Activated T-helper 1 cell treated with anti-CD3 and anti-CD28 coated beads, Interleukin-2, amount 50 U/mL, for 16 hours (primary cell): ENCODE measurements at places on chromosomes 12 and 14.

GRCh38 chr12:19959353-19959752, 409.0 kb upstream of the PDE3A start:
- no peak for DNase-seq

- DNase-seq = no peak
Measured at GRCh38 chr14:74549588-74549987, 56.0 kb downstream of the ISCA2 start.

- no peak for DNase-seq
Measured at GRCh38 chr14:31962920-31963319, 114.2 kb upstream of the ARHGAP5 start.

DNA sequence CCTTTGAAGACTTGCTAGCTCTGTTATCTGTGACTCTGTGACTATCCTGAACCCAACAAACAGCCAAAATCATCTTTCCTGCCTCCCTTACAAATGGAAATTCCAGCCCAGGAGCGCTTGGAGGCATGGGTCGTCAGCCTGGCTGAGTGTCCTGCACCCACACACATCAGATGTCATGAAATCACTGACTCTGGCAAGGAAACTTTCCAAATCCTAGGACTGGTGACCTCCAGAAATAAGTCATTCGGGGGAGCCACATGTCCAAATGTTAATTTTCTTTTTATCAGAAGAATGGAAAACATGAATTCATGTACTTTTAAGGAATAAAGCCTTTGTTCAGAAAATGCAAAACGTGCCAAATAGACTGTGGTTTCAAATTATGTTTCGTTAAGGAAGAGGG, 96.3 kb upstream of the EVL start:
- no peak for DNase-seq

DNA sequence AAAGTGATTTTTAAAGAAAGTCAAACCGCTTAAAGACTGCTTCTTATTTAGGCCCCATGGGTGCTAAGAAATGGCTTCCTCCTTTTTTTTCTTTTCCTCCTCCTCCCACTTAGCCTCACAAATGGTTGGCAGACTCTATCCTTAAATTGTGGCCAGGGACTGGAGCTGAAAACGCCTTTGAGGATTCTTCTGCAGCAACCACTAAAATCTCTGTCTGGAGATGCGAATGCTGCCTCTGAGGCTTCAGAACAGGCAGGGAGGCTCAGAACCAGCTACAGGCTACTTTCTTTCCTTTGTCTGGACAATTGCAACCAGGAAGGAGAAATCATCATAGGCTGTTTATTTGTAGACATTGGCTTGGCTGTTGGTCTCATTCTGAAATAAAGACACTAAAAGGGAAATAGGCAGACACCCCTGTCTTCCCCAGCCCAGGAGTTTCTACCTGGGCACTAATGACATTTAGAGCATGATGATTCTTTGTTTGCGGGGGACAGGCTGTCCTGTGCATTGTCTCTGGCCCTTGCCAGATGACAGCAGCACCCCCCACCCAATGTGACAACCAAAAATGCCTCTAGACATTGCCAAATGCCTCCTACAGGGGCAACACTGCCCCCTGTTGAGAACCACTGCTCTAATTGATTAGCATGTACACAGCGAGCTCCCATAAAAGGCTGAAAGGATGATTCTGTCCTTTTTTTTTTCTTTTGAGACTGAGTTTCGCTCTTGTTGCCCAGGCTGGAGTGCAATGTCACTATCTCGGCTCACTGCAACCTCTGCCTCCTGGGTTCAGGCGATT, 50.3 kb downstream of the MAP1LC3B2 start:
- no peak for DNase-seq

- no peak for DNase-seq
Measured at GRCh38 chr12:49079793-49080192, 10.0 kb upstream of the RHEBL1 start.

GRCh38 chr12:26499979-26500640, 304.7 kb downstream of the SSPN start:
- no peak for DNase-seq

- DNase-seq = no peak
Measured at GRCh38 chr14:60931218-60931617, 49.7 kb downstream of the TRMT5 start.

DNA sequence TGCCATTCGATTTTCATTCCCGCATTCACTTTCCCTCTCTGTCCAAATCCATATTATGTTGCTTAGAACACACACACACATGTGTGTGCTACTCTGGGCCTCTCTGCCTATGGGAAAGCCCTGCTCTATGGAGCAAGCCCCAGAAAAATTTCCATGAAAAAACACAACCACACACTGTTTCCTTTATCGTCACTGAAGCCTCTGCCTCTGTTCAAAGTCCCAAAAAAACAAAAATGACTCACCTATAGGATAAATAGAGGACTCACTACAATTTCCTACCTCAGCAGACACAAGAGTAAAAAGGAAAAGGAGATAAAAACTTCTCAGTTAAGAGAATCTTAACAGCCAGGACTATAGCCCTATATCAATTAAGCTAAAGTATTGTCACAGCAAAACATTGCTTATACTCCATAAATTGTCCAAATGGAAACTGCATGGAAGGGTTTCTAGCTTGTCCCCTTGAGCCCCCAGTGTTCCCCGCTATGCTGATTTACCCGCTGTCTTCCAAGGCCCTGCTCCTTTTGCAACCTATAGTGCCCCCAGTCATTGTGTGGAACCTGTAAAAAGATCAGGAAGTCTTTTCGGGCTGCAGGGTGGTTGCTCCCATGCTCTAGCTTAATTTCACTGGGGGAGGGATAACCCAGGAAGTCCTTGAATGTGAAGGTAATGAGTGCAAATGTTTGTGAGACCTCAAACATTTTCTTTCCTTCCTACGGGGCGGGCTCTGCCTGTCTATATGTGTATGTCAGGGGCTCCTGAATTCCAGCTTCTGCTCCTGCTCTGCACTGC, 11.1 kb upstream of the PIP4K2C start:
- no peak for DNase-seq

GRCh38 chr12:130459916-130460315, 122.2 kb downstream of the PIWIL1 start:
- DNase-seq = no peak

DNA sequence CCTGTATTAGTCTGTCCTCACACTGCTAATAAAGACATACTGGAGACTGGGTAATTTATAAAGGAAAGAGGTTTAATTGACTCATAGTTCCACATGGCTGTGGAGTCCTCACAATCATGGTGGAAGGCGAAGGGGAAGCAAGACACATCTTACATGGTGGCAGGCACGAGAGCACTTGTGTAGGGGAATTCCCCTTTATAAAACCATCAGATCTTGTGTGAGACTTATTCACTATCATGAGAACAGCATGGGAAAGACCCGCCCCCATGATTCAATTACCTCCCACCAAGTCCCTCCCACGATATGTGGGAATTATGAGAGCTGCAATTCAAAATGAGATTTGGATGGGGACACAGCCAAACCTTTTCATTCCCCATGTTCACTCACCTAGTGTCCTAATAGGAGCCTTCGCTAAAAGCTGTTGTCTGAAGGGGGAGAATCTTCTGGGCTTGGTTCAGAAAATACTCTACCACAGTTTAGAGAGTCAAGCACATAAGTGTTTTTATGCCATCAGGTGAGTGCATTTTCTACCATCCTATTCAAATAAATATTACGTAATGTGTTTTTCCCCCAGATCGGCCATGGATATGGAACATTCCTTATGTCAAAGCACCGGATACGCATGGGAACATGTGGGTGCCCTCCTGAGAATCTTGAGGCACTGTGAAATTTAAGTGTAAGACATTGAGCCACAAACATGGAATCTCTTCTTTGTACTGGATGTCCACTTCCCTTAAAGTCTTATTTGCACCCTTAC, 19.1 kb upstream of the KCNK13 start:
- no peak for DNase-seq

DNA sequence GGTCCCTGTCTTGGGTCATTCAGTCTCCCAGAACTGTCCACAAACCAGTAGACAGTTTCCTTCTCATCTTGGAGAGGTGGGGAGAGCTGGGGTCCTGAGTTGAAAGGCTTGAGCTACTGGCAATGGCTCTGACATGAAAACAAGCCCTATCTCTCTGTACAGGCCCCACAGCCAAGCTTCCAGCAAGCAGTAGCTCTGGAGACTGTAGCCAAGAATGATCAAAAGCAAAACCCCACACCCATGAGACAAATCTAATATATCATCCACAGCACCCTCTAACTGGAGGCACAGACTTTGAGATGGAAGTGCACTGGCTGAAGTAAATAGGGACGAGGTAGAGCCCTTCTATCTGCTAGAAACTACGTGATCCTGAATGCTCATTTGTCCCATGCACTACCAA, 40.9 kb downstream of the RERG start:
- no peak for DNase-seq

GRCh38 chr14:84584511-84584910, 945.4 kb upstream of the FLRT2 start:
- no peak for DNase-seq

DNA sequence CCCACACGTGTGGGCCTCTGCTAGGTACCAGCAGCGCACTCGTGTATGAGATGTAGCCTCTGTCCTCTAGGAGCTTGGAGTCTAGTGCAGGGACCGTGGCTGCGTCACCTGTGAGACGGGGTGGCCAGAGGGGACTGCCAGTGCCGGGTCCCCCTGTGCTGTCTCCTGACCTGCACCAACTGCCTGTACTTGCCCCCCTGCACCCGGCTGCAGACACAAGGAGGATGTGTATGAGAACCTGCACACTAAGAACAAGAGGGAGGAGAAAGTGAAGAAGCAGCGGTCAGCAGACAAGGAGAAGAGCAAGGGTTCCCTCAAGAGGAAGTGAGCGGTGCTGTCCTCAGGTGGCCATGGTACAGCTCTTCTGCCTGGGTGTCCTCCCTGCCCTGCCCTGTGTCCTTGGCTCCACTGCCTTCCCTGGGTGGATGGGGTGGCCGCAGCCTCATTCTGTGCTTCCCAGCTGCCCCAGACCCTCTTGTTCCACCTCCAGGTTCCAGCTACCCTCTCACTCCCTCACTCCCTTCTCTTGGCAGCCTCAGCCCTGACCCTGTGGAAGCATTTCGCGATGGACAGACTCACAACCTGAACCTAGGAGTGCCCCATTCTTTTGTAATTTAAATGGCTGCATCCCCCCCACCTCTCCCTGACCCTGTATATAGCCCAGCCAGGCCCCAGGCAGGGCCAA, 9.6 kb downstream of the PTPN6 start:
- no peak for DNase-seq

DNA sequence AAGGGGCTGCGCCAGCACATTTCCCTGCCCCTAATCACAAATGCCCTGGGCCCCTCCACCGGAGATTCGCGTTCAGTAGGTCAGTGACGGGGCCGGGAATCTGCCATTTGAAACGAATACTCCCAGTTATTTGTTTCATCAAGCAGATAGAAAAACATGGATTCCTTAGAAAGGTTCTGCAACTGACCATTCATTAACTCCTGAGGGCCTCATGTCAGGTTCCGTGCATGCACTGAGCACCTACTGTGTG, 25.6 kb upstream of the UBC start:
- DNase-seq = no peak

- no peak for DNase-seq
Measured at GRCh38 chr12:88630561-88630960, 50.3 kb upstream of the KITLG start.

- DNase-seq = no peak
Measured at GRCh38 chr14:21258005-21258888, 11.0 kb downstream of the HNRNPC start.
